EL (cell line): ENCODE measurements at places on chromosomes 5 and 9.

GRCh38 chr9:129283705-129284606 lies 105.9 kb upstream of the IER5L start:
- no peak for DNase-seq

DNA sequence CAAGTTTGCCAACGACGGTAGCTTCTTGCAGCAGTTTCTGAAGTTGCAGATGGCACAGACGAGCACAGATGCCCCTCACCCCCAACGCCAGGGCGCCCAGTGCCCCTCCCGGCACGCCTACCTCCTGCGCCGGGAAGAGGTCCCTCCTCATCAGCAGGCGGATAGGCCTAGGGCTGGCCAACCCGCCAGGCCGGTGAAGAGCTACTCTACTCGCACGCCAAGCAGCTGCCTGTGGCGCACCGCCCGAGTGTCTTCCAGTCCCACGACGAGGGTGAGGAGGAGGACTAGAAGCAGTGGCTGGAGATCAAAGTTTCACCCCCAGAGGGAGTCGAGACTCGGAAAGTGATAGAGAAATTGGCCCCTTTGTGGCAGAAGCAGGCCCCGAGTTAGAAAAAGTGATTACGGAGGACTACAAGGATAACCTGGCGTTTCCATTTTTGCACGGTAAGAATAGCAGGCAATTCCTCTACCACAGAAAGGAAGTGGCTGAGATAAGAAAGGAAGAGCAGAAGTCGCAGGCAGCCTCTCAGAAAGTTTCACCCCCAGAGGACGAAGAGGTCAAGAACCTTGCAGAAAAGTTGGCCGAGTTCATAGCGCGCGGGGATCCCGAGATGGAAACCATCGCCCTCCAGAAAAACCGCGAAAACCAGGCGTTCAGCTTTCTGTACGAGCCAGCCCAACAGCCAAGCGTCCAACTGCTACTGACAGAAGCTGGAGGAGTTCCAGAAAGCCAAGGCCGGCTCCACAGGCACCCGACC lies 170.4 kb downstream of the HINT1 start:
- DNase-seq: no peak

- DNase-seq: peak; percentile 81
Measured at GRCh38 chr5:128436749-128437188, 101.3 kb downstream of the FBN2 start.

GRCh38 chr9:81028504-81028903 lies 660.8 kb downstream of the TLE1 start:
- DNase-seq: peak; percentile 93

- DNase-seq: no peak
Measured at GRCh38 chr9:37343724-37344123, 78.8 kb upstream of the GRHPR start.

GRCh38 chr9:124164811-124165210 lies 92.9 kb upstream of the NEK6 start:
- DNase-seq: no peak

DNA sequence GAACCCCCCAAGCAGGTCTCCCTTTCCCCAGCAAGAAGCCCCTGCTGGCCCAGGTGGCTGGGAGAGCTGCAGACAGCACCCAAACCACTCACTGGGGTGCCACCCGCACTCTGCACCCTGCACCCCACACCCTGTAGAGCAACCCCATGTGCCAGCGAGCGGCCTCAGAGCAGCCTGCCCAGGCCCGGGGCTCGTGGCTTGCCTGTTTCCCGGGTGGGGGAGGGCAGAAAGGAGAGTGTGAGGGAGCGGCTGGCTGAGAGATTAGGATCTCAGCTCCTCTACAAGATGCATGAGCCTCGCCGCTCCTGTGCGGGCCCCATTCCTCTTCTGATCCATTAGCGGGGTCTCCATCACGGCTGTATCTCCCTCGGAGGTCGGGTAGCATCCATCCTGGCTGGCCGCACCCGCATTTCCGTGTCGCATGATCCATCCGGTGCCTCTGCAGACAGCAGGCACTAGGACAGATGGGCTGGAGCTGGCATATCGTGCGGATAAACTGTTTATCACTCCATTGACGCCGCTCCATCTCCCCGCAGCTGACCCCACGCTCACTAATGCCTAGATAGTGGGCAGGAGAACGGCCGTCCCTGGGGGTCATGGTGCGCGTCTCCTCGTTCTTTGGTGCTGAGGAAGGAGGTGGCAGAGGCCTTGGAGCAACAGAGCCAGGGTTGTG lies 54.4 kb downstream of the MRPL36 start:
- DNase-seq: no peak

DNA sequence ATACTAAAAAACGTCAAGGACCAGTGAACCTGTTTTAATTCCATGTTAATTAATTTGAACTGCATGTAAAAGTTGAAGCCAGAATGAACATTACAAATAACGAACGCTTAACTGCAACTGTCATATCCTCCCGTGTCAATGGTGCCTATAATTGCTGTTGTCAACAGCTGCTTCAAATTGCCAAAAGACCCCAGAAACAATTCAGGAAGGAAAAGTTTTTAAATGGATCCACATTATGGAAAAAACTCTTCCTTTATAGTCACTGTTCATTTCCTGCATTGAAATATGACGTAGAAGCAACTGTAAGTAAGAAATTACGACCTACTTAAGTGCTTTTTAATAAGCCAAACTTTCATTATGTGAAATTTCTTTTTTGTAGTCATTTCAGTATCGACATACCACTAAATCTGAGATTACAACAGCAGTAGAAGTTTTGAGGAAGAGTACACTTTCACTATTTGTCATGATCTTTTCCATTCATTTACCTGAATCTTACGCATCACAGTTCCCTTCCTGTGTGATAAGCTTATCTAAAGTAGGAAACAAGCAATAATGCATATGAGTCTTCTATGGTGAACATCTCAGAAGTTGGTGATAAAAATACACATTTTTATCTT lies 37.8 kb downstream of the MEF2C start:
- DNase-seq: no peak

DNA sequence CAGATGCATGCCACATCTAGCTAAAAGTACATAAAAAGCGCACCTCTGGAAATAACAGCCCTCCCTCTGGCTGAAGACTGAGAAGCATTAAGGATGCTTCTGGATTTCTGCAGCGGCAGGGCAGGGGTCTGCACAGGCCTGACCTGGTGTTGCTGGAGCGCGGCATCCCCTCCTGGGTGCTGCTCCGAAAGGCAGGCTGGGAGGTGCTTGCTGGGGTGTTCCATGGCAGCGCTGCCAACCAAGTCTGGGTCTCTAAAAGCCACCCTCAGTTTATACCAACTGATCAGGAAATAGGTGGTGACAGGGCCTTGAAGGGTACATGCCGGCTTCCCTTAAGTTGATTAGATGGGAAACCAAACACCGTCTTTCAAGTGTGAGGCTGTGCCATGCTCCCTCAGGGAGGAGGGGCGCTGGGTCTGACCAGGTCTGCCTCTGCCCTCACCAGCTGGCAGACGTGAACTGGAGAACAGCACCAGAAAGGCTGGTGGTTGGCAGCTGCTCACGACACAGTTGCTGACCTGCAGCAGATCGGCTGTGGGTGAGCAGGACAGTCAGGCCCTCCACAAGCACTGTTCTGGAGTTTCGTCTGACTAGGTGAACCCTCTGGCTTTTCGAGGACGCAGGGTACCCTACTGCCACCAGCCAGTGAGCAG lies 81.6 kb downstream of the DAP start:
- DNase-seq: no peak

DNA sequence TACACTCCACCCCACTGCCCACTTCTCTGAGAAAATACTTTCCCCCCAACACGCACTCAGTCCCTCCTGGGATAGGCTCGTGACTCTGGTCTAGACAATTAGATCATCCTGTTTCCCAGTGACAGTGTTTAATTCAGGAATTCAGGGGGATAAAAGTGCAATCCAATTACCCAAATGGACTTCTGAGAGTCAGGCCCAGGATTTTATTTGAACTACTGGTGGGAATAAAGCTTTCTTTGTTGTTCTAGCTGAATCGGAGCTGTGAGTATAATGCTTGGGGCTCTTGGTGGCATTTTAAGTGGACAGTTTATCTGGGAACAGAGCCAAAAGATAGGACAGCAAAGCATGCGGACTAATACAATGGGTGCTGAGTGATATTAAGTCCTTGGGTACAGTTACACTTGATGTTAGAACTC lies 683.3 kb downstream of the MAT2B start:
- DNase-seq: no peak

GRCh38 chr5:140642718-140643117 lies 3.5 kb downstream of the TMCO6 start:
- DNase-seq: no peak

GRCh38 chr9:7174884-7175283 lies 417.1 kb downstream of the KDM4C start:
- no peak for DNase-seq

GRCh38 chr9:90256345-90256744 lies 386.3 kb downstream of the DIRAS2 start:
- DNase-seq: no peak

DNA sequence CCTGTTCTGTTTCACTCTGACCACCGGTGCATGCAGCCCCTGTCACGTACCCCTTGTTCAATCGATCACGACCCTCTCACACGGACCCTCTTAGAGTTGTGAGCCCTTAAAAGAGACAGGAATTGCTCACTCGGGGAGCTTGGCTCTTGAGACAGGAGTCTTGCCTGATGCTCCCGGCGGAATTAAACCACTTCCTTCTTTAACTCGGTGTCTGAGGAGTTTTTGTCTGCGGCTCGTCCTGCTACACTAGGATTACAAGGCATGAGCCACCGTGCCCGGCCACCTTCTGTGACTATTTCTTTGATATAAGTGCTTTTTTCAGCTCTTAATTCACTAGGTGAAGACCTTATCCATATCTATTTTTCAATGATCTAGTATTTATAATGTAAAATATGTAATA lies 167.5 kb downstream of the TTC39B start:
- DNase-seq: no peak

DNA sequence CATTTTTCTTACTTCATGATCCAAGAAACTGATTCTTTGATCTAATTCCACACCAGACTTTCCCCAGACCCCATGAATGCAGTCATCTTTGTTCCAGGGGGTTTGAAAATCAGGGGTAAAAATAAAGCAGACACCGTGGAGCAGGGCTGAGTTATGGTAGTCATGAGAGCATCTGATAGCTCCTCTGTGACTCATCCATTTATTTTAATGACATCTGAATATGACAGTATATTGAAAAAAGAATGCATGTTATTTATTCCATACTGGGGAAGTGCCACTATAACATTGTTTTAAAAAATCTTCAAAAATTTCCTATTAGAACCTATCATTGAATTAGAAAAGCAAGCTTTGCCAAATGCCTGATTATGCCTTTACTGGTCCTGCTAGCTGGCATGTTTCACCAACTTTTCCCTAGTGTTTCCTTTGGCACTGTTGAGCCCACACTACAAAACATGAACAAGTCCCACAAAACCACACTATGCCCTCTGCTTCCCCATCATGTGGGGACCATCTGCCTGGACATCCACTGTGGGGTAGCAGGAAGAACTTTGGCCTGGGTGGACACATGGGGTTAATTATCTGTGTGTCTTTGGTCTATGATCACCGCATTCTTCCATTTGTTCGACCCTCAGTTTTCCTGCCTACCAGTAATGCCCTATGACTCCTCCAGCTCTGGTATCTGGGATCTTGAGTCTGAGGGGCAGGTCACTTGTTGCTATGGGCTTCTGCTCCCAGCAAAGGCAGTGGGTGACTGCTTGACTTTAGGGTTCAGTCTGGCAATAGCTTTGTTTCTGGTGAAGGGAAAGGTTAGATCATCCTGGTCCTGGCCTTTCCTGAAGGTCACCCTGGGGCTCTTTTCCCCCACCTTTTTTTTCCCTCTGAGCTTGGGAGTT lies 82.7 kb upstream of the PANK3 start:
- no peak for DNase-seq

DNA sequence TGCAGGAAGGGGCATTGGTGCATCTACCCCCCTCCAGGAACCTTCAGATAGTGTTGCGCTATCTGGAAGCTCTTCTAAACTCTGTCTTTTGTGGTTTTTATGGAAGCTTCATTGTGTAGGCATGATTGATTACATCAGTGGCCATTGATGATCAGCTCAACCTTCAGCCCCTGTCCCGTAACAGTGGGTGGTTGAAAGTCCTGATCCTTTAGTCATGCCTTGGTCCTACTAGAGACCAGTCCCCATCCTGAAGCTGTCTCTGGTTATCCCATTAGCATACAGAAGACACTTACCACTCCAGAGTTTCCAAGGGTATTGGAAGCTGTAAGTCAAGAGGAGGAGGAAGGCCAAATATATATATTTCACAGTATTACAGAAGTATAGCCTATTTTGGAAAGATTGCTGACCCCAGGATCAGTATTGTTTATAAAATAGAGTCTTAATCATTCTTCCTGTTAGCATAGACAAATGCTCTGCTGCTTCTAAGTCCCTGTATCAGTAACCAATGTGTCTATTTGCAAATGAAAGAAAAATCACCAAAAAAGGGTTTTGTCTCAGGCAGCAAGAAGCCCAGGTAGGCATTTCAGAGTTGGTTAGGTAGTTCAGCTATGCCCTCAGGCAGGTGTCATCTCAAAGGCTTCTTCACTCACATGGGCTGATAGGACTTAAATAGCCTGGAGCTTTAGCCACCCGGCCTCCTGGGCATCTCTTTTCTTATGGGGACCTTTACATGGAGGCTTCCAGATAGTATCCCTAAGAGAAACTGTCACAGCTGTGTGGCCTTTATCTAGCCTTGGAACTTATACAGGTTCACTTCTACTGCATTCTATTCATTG lies 41.6 kb downstream of the SPIN1 start:
- peak; percentile 45 for DNase-seq

DNA sequence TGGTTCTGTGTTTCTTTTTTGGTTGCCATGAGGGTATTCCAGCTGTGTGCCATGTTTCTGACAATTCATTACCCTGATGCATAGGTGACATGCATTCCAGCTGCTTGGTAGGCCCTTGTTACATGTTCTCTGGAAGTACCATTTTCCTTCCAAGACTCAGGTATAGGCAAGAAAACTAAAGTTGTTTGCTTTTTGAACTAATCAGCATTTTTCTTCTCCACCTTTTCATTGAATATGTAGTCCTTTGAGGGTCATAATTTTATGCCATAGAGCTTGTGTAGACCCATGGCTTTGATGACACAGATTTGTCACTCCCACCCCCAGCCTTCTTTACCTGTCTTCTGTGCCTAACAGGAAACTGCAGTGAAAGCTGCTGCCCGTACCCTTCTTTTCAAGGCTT lies 339.2 kb downstream of the MED10 start:
- no peak for DNase-seq

DNA sequence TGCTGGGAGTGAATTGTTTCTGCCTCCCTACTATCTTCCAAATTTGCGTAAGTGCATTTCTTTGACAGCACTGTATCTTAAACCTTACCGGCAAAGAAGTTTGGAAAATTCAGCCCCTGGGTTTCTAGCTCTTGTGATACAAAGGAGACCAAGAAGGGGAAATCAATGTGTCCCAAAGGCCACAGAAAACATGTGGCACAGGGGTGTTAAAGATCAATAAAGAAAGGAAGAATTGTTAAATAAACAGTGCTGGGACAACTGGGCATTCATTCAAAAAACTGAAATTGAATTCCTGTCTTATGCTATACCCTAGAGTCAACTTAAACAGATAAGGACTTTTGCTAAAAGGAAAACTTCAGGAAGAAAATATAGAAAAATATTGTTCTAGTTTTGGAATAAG lies 328.1 kb downstream of the MAN2A1 start:
- DNase-seq: no peak
